Activated CD8-positive, alpha-beta memory T cell treated with anti-CD3 and anti-CD28 coated beads for 4 hours (primary cell): ENCODE measurements at places on chromosomes 5 and 9.

GRCh38 chr5:98193921-98194760 lies 579.3 kb upstream of the RGMB start:
- DNase-seq: no peak

- no peak for DNase-seq
Observed at GRCh38 chr5:123154886-123155445, 65.9 kb downstream of the PRDM6 start.

DNA sequence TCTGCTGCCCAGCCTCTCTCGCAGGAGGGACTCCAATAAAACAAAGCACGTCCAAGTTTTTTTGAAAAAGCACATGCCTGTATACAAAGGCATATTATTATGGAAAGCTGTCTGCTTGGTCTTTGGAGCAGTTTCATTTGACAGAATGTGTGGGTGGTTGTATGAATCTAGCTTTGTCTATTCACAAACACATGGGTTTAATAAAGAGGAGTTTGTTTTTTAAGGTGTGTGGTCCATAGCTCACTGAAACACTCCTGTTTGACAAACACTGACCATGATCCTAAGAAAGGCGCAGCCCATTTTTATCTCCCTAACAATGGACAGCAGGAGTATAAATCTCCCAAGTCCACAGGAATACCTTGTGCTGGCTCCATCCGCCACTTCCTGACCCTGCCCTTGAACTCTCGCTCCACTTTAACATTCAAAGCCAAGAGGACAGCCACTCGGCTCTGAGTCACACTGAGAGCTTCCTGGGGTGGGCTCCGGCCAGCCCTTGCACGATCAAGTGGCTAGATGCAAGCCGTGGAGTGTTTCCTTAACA lies 371.9 kb downstream of the EBF1 start:
- no peak for DNase-seq

- no peak for DNase-seq
Observed at GRCh38 chr9:89026876-89027275, 35.6 kb downstream of the S1PR3 start.

DNA sequence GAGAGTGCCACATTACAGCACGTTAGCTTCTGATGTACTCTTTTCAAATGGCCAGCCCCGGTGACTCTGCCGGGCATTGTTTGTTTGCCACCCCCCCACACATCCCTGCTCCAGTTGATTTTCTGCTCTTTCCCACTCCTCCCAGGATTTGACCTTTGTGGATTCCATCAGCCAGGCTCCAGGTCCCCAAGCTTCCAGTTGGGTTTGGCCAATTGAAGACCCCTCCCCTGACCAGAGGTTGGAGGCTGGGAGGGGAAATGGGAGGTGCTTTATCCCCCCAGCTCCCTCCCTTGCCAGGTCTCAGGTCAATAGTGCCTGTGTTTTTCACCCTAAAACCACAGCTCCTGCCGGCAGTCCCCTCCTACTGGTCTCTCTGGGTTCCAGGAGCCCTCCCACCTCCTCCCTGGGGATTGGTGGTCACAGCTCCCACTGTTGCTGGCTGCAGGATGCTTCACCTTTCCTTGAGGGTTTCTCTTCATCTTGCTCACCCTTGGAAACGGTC lies 34.9 kb downstream of the IRF1 start:
- DNase-seq: no peak

DNA sequence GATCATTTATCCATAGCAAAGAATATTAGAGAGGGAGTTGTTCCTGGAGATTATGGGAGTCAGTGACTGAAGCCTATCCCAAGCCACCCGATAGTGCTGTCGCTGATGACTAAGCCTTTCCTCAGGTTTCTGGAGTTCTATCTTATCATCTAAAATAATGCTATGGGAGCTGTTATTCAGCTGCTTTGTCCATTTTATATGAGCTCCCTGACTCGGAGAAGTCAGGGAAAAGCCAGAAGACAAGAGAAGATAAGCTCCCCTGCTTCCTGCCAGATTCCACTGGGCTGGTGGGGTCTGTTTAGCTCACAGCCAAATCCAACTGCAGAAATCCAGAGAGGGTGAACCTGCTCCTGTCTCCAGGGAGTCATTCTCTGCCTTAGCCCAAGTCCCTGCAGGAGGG lies 148.2 kb downstream of the DROSHA start:
- no peak for DNase-seq

- DNase-seq: no peak
Observed at GRCh38 chr5:133610489-133611356, 1.6 kb downstream of the FSTL4 start.

DNA sequence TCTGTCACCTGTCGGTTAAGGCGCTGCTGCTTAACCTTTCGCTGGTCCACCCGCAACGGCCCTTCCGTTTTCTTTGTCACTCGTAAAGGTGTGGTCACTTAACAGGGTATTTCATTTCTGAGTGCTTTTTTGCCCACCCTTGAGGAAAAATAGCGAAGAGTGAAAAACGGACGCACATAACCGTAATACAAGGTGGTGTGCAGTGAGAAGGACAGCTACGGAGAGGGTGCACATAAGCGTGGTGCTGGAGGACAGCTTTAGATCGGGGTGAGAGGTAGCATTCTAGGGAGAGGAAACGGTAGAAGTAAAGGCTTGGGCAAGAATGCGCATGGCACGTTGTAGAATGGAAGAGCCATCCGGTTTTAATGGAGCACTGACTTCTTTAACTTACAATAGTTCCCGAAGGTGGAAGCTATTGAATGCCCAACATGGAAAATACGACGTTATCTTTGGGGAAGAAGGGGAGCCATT lies 761 bp downstream of the CCT5 start:
- DNase-seq: no peak

GRCh38 chr9:83636813-83637212 lies 13.9 kb downstream of the IDNK start:
- no peak for DNase-seq

GRCh38 chr5:6631441-6631840 lies 1.4 kb downstream of the NSUN2 start:
- DNase-seq: no peak

- no peak for DNase-seq
Observed at GRCh38 chr5:68159224-68159951, 56.2 kb upstream of the PIK3R1 start.

- no peak for DNase-seq
Observed at GRCh38 chr5:107337281-107337680, 333.5 kb downstream of the EFNA5 start.

- no peak for DNase-seq
Observed at GRCh38 chr9:110351009-110351467, 13.4 kb upstream of the TXNDC8 start.

- DNase-seq: no peak
Observed at GRCh38 chr5:127046343-127047072, 16.1 kb upstream of the MARCHF3 start.

DNA sequence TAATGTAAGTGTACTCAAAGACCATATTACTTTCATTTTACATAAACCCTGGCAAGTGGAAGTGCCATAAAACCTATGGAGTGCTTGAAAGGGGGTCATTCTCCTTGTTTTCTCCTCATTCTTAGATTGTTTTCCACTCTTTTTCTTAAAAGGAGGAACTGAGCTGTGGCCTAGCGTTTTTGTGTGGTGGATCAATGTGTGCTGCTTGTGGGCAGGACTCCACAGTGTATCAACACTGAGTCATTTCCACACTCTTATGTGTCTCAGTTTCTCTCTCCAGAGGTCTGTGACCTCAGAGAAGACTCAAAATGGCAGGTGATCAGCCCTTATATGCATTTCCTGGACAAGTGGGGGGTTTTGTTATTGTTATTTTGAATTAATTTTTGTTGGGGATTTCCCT lies 516.1 kb upstream of the CDH10 start:
- DNase-seq: no peak

DNA sequence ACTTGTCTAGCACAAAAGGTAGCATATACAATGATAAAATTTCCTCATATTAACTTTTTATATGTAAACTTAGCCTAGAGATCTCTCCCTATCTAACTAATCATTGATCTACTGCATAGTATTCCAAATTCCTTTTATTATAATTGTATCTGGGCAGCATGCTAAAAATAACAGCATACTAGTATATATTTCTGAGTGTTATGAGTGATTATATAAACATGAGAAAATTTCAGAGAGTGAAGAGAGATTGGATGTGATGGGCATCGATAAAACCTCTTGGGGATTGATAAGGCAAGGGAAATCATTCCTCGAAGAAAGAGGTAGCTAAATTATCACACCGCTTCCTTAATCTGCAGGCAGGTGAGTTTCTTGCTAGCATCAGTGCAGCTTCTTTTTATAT lies 158.2 kb downstream of the HMHB1 start:
- DNase-seq: no peak

DNA sequence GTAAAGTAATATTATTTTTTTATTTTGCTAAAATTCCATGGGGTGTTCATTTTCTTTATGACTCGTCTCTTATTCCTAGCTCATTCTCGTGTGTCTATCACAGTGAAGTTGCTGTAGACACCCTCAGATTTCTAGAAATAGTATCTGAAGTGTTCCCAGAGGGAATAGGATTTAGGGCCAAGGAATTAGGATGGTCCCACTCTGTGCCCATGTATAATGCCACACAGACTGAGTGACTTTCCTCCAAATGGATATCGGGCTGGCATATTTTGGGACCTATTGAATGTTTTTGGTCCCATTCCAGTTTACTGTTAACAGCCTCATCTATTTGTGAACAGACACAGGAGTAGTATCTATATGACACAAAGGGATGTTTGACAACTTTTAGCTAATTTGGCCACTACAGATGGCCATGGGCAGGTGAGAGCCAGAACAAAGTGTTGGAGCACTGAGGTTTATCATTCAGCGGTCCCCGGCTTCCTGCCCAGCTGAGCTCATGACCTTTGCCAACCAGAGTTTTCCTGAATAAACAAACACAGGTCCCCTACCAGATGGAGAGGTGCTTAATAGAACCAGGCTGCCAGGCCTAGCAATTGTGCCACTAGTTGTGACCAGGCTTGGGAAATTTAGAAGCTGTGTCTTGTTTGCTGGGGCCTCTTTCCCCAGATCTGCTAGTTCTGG lies 46.9 kb downstream of the MAP1B start:
- no peak for DNase-seq

DNA sequence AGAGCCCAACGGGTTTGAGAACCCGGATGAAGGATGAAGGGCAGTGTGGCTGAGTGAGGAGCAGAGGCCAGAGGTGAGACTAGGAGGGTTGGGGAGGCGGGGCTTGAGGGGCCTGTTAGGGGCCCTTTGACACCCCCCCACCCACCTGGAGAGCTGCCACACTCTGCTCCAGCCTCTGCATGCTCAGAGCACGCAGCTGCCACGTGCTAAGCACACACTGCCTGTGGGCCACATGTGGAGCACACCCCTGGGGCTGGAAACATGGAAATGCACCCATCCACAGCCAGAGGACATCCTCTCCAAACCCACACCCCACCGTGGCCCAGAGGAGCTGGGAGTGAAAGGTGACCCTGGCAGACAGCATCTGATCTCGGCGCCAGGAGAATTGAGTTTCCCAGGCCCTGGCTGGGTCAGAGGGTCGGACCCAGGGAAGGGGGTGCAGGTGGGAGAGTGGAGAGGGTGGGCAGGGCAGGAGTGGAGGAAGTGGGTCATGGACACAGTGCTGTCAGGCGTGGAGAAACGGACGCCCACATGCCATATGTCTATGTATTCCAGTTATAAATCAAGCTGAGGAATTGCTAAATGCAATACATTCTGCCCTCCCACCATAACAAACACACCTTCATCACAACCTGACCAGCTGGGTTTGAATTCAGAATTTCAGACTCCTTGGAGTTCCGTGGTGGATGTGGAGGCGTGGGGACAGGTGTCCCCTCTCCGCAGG lies 5.9 kb downstream of the DNM1 start:
- DNase-seq: no peak

GRCh38 chr5:121485281-121485680 lies 366.4 kb upstream of the FTMT start:
- DNase-seq: no peak

GRCh38 chr9:31135567-31135966 lies 1248.9 kb upstream of the ACO1 start:
- no peak for DNase-seq

GRCh38 chr5:82942083-82942881 lies 134.9 kb downstream of the TMEM167A start:
- no peak for DNase-seq

DNA sequence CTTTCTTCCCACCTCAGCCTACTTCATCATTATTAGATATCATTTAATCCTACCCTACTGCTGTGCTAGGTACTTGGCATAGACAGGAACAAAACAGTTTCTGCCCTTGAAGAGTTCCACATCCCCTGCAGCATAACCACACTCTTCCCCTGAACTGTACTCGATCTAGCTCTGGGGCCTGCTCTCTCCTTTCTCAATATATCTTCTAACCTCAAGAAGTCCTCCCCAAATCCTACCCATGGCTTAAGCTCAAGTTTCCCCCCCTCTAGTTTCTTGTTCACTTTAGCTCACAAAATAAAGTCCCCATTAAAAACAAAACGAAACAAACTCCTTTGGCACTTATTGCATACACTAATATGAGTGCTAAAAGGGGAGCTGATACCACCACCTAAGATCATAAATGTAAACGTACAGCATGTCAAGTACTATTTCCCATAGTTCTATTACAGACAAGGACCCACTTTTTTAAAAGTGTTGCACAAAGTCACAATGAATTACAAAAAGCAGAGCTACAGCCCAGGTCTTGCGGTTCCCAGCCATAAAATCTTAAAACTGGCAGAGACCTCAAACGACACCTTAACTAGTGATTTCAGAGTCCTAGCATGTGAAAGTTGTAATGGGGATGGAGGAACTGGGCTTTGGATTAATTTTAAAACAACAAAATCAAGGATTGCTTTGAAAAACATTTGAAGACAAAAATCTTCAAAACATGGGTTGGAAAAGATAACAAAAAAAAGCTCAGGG lies 80.7 kb downstream of the PTPDC1 start:
- DNase-seq: no peak

DNA sequence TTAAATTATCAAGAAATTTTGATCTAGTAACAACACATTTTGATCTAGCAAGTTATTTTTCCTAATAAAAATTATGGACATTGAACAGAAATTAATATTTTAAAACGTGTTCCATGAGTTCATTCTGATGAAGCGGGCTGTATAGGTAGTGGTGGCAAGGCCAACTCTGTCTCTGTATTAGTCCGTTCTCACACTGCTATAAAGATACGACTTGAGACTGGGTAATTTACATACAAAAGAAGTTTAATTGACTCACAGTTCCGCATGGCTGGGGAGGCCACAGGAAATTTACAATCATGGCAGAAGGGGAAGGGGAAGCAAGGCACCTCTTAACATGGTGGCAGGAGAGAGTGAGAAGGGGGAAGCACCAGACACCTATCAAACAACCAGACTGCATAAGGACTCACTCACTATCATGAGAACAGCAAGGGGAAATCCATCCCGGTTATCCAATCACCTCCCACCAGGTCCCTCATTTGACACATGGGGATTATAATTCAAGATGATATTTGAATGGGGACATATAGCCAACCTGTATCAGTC lies 61.2 kb downstream of the TMEM232 start:
- no peak for DNase-seq

- no peak for DNase-seq
Observed at GRCh38 chr5:83099001-83099400, 21.7 kb downstream of the XRCC4 start.

- DNase-seq: no peak
Observed at GRCh38 chr9:101047848-101048397, 19.4 kb downstream of the PLPPR1 start.

DNA sequence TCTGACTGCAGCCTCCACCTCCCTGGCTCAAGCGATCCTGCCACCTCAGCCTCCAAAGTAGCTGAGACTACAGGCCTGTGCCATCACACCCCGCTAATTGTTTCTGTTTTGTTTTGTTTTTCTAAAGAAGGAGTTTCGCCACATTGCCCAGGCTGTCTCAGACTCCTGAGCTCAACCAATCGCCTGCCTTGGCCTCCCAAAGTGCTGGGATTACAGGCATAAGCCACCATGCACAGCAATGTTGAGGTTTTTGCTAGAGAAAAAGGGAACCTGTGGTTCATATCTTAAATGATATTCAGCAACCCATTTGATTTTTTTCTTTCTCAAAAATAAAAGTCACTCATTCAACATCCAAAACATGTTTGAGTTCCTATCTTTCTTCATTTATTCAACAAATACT lies 20.4 kb upstream of the DELE1 start:
- no peak for DNase-seq
